ENCODE measurements at places on chromosomes 2 and 18.

GRCh38 chr2:231069379-231070054 is 12.8 kb downstream of the PSMD1 start:
- no peak for DNase-seq

- DNase-seq = no peak
Measured at GRCh38 chr2:107285621-107286299, 399.8 kb upstream of the ST6GAL2 start.

DNA sequence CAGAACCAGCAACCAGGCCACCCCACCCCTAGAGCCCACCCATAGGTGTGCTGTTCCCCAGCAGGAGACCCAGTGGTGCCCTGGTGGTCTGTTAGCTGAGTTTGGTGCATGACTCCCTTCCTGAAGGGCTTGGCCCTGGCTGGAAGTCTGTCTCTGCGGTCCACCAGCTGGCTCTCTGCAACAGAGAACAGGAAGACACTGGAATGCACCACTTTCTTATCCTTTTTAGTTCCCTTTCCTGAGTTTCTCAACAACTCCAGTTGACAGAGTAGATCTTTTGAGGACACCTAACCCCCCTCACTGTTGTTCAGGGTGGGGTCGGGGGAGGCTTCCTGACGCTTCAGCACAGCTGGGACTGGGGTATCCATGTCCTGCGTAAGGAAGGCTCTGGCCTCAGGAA is 11.9 kb upstream of the RPL37A start:
- no peak for DNase-seq

DNA sequence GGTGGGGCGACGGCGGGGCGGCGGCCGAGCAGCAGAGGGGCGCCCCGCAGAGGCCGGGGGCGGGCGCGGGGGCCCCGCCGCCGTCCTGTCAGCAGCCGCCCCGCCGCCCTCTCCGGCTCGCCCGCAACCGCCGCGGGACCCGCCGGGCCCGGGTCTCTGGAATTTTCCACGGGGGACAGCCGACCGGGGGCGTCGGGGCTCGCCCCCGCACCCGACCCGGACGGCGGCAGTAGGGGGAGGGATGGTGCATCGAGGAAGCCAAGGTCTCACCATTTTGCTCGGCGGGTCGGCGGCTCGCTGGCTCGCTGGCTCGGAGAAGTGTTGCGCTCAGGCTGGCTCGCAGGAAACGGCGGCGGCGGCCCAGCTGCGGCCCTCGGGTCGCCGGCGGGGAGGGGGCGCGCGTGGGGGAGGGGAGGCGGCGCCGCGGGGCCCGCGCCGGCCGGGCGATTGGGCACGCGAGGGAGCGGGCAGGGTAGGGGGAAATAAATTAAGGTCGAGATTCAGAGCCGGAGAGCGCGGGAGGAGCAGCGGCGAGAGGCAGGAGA is 405 bp downstream of the PPP3R1 start:
- no peak for DNase-seq

DNA sequence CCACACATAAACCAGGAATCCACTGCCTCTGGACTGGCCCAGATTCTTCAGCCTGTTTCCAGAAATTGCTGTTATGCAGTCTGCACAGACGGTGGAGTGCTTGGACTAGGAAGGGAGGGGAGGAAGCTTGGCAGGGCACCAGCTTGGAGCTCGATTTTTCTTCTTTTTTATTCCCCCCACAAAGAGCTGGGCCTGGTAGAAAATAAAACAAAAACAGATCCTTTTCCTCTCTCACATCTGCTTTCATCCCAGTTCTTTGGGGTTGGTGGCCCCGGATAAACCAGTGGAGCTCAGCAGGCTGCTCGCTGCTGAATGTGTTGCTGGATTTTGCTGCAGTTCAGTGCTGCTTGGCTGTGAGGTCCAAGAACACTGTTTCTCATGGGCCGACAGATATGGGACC is 16.0 kb downstream of the LRRTM1 start:
- DNase-seq = no peak

- DNase-seq = peak; percentile 70
Measured at GRCh38 chr2:8677646-8678592, 3.9 kb upstream of the ID2 start.

DNA sequence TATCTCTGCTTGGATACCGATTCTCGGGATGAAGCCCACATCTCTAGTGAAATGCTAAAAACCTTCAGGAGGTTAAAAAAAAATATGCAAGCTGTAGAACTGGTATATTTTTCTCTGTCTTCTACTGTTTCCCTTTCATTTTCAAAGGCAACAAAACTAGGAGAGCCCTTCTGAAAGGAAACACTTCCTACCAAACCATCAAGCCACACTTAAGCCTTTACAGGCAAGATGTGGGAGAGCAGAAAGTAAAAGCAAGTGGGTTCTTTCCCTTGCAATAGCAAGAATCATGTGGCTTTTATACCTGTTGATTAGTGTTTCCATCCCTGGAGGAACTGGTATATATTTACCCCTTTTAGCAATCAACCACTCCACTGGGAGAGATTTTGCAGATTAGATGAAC is 147.9 kb upstream of the ACAA2 start:
- DNase-seq = no peak

DNA sequence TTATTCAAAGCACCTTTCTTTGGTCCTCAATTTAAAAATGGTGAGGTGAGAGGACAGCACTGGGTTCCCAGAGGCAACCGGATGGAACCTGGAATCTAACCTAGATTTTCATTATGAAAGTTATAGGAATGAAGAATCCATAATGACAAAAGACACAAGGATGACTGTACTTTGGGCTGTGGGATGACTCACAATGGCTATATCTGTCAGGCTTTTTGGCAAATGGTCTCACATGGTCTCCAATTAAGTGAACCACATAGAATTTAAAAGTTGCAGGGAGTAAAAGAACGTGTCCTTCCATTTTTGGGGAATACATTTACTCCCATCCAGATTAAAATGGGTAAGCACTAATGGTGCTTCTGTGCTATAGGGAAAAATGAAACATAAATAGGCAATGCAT is 31.8 kb upstream of the LYPD1 start:
- DNase-seq = no peak

DNA sequence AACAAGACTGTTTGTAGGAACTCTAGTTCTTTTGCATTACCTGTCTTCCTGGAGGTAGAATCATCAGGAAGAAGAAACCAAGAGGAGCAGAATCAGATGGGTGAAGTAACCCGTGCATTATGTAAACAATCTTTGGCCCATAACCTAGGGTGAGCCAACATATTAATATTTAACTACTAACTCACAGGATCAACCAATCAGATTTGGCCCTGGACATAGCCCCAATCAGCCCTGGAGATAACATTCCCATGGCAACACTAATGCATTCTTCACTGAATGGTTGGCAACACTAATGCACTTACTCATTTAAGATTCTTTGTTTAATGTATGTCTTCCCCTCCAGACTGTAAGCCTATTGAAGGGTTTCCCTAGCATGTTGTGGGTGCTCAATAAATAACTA is 72.0 kb upstream of the CTAGE1 start:
- DNase-seq = no peak

- DNase-seq = no peak
Measured at GRCh38 chr2:210591663-210592062, 35.3 kb downstream of the CPS1 start.

- no peak for DNase-seq
Measured at GRCh38 chr2:170587117-170587516, 128.0 kb upstream of the SP5 start.

DNA sequence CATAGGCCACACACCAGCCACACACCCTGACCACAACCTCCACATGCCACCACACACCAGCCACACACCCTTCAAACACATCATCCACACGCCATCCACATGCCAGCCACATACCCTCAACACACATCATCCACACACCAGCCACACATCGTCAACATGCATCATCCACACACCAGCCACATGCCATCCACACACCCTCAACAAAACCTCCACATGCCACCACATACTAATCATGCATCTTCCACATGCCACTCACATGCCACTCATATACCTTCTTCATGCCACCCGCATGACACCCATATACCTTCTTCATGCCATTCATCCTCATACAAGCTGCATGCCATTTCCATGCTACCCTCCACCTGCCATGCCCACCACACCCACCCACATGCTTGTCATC is 12.4 kb downstream of the TNS1 start:
- DNase-seq = no peak

GRCh38 chr2:191748059-191748461 is 70.1 kb downstream of the NABP1 start:
- DNase-seq = no peak

DNA sequence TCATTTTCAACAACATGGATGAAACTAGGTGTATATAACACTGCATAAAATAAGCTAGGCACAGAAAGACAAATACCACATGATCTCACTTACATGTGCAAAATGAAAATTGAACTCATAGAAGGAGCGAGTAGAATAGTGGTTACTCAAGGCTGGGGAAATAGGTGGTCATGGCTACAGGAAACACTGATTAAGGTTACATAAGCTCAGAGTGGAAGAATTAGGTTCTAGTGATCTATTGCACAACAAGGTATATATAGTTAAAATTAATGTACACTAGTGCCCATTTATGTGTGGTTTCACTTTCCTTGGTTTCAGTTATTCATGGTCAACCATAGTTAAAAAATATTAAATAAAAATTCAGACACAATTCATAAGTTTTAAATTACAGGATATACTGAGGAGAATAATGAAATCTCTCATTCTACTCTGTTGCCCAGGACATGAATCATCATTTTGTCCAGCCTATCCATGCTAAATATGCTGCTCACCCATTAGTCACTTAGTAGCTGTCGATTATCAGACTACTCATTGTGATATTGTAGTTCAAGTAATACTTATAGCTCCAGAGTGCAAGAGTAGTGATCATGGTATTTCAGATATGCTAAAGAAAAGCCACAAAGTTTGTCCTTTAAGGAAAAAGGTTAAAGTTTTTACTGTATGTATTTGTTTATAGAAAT is 1530.9 kb upstream of the LRRTM1 start:
- no peak for DNase-seq

DNA sequence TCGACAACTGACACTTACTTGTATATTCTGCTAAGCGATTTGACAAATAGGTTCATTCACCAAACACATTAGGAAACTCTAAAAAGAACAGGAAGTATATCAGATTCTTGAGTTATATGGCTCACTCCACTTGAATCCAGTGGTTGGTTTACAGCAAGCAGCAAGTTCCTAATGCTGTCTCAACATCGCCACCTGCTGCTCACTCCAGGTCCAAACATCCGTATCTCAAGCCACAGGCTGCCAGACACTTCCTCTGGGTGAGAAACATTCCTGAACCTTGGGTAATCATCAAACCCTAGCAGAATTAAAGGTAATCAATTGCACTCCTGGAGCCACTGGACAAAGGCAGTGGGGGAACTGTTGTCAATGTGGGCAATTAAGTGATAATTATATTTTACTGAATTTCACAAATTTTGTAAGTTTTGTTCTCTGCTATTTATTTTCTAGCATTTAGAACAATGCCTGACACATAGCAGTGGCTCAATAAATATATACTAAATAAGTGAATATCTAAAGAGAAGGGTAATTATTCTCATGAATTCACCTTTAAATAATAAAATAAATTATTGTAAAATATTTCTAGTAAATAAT is 107.1 kb upstream of the TTN start:
- peak; percentile 1 for DNase-seq

DNA sequence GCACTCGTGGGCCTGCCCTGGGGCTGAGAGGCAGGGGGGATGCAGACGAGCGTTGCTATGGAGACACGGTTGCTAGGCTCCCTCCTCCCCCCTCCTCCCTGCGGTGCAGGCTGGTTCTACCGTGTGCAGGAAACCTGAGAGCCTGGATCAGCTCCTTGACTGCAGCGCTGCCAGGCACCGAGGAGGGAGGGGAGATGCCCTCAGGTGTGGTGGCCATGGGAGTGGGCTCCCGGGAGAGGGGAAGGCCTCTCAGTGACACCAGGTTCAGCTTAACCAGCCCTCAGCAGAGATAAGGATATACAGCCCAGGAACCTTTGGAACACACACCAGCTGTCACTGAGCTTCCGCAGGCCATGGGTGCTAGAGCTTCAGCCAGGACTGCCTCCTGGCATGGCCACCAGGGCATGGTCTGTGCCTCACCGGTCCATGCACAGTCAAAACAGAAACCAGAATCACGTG is 124.4 kb upstream of the PXDN start:
- no peak for DNase-seq

GRCh38 chr2:170821531-170822289 is 5.0 kb downstream of the GAD1 start:
- no peak for DNase-seq

- no peak for DNase-seq
Measured at GRCh38 chr2:136243638-136244535, 125.9 kb upstream of the CXCR4 start.
